ENCODE measurements at places on chromosomes 4 and X.

GRCh38 chr4:30437316-30437715 is 282.9 kb upstream of the PCDH7 start:
- DNase-seq = no peak

GRCh38 chr4:7933651-7934510 is 5.8 kb downstream of the AFAP1 start:
- DNase-seq = no peak

- no peak for DNase-seq
Observed at GRCh38 chr4:174457468-174457867, 64.8 kb downstream of the HPGD start.

- no peak for DNase-seq
Observed at GRCh38 chrX:26414534-26414933, 198.6 kb downstream of the MAGEB5 start.

DNA sequence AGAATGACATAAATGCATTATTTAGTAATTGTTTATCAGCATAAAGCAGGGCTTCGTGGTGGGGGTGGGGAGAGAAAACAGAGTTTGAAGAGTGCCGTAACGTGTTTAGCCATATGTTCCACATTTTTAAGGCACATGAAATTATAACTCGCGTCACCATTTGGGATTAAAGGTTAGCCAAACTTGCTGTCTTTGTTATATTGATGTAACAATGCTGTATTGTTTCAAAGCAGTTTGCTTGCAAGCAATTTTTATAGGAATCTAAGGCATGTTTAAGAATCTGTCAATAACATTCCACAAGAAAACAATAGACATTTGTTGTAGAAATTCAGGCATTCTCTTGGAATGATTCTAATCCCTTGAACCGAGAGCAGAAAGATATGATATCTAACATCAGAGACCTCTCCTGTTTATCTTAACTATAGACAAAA is 78.3 kb downstream of the CLDN22 start:
- DNase-seq = no peak

GRCh38 chr4:128364565-128364964 is 77.0 kb upstream of the PGRMC2 start:
- DNase-seq = no peak

DNA sequence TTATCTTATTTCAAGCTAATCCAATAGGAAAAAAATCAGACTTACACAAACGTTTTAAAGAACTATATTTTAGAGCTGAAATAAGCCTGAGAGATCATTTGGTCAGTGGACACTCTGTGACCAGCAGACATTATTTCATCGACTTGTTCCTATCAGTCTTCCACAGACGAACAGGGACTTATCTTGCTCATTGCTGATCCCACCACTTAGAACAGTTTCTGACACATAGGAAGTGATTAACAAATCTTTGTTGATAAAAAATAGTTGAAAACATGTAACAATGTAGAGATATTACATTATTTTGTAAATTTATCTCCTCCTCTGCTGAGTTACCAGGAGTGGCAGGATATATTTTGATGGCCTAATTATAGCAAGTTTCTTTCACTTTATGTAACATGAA is 65.8 kb downstream of the TAPT1 start:
- no peak for DNase-seq

DNA sequence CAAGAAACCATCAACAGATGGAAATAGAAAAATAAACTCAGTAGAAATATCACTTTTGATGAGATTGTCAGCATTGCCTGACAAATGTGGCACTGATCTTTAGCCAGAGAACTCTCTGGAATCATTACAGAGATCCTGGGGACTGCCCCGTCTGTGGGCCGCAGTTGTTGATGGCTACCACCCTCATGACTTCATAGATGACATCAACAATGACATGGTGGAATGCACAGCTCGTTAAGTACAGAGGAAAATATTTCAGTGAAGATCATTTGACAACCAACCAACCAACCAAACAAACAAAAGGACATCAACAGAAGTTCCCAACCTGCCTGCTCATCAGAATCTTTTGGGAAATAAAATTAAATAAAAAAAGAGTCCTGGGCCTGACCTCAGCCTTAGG is 132.6 kb downstream of the UCHL1 start:
- no peak for DNase-seq

GRCh38 chr4:68987007-68987406 is 35.4 kb upstream of the UGT2A3 start:
- DNase-seq = no peak

GRCh38 chrX:71239781-71240180 is 14.2 kb downstream of the ZMYM3 start:
- no peak for DNase-seq

DNA sequence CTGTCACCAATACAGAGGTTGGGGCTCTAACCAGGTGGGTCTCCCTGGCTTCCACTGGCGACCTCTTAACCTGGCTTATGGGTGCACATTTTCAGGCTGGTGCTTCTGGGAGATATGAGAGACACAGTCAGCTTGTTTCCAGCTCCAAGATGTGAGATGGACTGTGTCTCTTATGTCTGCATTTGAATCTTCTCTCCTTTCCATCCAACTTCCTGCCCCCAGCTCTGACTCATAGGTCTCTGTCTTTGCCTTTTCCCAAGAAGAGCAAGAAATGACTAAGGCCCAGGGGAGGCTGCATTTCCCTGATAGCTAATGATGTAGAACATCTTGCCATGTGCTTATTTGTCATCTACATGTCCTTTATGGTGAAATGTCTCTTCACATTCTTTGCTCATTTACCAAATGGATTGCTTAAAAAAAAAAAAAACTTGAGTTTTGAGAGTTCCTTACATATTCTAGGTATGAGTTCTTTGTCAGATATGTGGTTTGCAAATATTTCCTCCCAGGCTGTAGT is 3.2 kb upstream of the UXT start:
- no peak for DNase-seq

- DNase-seq = no peak
Observed at GRCh38 chrX:40188573-40189417, 91.0 kb upstream of the BCOR start.

DNA sequence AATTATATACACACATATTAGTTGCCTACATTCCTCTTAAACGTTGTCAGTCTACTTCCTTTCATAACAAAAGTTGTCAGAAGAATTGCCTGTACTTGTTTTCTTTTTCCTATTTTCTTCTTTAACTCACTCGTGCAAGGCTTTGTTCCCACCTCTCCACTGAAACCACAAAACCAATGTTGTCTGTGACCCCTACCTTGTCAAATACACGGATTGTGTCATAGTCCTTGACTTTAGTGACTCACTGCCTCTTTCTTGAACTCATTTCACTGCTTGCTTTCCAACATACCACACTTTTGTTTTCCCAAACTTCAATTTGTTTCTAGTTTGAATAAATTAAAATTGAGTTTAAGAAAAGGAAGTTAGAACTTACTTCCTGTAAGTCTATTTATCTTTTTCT is 283.9 kb upstream of the AGA start:
- no peak for DNase-seq

DNA sequence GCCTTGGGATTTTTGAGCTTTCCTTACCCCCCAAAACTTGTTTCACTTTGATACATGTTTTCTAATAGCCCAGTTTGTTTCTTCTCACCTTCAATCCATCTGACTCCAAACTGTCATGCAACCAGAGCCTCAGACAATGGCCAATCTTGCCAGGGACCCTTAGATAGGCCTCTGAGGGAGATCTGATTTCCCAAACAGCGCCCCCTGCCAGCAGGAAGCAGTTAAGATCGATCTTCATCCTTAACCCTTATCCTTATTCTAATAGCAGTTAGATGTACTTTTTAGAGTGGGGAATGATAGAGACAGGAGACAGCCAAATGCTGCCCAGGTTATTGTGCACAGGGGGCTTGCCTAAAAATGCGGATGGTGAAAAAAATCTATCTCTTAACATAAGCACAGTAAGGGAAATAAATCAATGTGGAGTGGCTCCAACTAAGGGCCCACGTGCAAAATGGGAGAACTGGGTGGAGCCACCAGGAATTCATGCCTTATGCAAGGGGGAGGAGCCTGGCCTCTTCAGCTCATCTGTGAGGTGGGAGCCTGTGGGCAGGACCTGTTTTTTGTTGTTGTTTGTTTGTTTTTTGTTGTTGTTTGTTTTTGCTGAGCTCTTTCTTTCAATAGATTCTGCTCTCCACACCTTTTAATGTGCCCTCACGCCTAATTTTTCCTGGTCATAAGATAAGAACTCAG is 833.6 kb upstream of the AGA start:
- no peak for DNase-seq

Data from CD4-positive, alpha-beta T cell treated with Interleukin-2 at 100 ng/mL for 4 hours (primary cell).